Activated T-helper 1 cell treated with Interleukin-2 at 50 U/mL for 16 hours (primary cell): ENCODE measurements at places on chromosomes 13 and 19.

- DNase-seq = no peak
Observed at GRCh38 chr19:48634036-48634342, 3.2 kb downstream of the DBP start.

- no peak for DNase-seq
Observed at GRCh38 chr13:103157434-103158145, 91.4 kb upstream of the SLC10A2 start.

DNA sequence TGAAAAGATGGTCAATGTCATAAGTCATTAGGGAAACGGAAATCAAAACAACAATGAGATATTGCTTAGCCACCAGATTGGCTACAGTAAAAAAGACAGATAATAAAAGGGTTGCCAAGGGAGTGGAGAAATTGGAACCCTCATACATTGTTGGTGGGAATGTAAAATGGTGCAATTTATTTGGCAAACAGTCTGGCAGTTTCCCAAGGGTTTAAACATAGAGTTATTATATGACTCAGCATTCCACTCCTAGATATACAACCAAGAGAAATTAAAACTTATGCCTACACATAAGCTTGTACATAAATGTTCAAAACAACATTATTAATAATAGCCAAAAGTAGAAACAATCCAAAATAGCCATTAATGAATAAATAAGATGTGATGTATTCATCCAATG lies 9.9 kb upstream of the ZNF227 start:
- DNase-seq = no peak

DNA sequence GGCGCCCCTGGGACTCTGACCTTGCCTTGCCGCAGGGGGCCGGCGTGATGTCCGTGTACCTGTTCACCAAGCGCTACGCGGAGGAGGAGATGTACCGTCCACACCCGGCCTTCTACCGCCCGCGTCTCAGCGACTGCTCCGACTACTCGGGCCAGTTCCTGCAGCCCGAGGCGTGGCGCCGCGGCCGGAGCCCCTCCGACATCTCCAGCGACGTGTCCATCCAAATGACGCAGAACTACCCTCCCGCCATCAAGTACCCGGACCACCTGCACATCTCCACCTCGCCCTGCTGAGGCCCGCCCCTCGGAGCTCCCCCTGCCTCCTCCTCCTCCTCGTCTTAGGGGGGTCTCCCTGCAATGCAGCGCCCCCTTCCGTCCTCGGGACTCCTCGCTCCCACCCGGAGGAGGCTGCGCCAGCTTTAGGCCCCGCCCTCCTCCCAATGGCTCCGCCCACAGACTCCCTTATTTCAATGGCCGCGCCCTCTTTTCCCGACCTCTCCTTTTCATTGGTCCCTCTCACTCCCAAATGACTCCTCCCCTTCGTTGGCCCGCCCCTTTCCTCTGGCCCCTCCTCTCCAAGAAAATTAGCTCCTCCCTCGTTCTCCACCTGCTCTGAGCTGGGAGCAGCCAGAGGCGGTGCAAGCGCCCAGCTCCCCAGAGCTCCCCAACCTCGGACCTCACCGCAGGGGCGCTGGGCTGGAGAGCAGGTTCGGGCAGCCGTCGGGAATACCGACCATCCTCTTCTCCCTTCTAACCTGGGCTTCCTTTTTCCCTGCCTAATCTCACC lies 20.5 kb upstream of the CACNG8 start:
- no peak for DNase-seq

DNA sequence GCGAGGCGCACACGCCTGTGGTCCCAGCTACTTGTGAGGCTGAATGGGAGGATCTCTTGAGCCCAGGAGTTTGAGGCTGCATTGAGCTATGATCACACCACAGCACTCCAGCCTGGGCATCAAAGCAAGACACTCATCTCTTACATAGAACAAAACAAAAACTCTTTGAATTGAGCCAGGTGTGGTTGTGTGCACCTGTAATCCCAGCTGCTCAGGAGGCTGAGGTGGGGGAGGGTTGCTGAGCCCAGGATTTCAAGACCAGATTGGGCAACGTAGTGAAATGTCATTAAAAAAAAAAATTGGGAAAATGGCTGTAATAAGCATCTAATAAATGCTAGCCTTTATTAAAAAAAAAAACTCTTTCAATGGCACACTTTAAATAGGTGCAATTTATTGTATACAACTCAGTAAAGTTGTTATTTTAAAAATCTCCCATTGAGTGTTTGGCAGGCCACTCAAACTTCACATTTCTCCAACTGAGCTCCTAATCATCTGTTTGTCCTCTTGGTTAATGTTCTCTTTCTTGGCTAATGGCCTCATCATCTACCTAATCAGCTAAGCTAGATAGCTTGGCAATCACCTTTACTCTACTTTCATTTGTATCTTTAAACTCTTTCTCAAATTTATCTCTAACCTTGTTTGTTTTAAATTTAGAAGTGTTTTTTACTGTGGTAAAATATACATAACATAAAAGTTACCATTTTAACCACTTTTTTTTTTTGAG lies 28.1 kb upstream of the HMGB1 start:
- no peak for DNase-seq

DNA sequence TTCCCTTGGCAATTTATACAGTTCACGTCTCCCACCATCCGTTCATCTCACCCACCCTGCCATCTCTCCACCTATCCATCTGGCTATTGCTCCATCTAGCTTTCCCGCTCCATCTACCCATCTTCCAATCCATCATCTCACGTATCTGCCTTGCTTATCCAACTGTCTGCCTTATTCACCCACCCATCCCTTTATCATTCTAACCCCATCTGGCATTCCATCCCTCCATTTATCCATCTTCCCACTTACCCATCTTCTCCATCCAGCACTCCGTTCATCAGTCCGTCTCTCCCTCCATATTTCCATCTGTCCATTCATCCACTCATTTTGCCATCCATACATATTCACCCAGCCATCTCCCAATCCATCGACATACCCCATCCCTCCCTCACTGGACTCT lies 10.0 kb downstream of the RPS16 start:
- no peak for DNase-seq

- no peak for DNase-seq
Observed at GRCh38 chr13:41054212-41054877, 7.0 kb upstream of the WBP4 start.

DNA sequence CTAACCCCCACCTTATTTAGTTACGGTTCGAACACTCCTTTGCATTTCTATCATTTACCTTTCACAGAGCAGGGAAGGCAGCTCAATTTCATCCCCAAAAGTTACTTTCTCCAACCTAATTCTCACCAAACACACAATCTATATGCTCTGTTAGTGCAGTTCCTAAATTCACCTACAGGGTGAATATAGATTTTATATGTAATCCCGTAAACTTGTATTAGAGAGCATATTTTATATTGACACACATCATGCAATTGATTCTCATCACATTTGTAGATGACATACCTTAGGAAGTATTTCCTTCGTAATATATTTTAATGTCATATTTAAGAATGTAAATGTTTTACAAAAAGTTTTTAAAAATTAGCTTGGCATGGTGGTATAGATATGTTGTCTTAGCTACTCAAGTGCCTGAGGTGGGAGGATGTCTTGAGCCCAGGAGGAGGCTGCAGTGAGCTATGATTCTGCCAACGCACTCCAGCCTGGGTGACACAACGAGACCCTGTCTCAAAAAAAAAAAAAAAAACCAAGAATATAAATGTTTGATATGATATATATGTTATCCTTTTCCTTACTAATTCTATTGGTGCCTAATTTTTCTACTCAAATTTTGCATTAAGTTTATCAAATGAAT lies 57.3 kb upstream of the TNFRSF19 start:
- no peak for DNase-seq

- peak; percentile 32 for DNase-seq
Observed at GRCh38 chr13:20924758-20925394, 22.3 kb upstream of the XPO4 start.

- DNase-seq = no peak
Observed at GRCh38 chr13:33740134-33740538, 77.8 kb upstream of the RFC3 start.

DNA sequence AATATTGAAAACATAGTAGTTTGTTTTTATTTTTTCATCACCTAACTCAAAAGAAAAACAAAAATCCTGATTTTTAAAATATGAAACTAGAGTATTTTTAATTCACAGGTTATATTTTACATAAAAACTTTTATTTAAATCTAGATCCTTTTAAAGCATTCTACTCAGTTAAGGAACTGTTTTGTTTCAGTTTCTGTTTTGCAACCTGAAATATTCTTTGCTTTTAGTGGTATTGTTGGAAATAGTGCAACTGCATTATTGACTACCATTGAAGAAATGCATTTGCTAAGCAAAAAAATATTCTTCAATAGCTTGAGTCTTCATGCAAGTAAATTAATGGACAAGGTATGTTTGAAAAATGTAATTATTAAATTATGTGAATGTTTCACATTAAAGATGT lies 43.8 kb downstream of the COG6 start:
- no peak for DNase-seq

- no peak for DNase-seq
Observed at GRCh38 chr13:111065698-111066097, 49.4 kb upstream of the ARHGEF7 start.

- no peak for DNase-seq
Observed at GRCh38 chr13:31042481-31043165, 110.2 kb downstream of the TEX26 start.

- DNase-seq = no peak
Observed at GRCh38 chr19:54708781-54709180, 15.5 kb upstream of the KIR3DL3 start.

DNA sequence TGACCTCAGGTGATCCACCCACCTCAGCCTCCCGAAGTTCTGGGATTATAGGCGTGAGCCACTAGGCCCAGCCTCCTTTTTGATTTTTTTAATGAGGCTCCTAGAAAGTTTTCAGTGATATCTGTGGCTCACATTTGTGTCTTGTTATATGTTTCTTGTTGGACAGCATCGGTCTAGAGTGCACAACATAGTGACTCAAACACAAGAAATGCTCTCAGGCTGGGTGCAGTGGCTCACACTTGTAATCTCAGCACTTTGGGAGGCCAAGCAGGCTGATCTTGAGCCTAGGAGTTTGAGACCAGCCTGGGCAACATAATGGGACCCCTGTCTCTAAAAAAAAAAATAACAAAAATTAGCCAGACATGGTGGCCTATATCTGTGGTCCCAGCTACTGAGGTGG lies 8.2 kb downstream of the PHF11 start:
- DNase-seq = no peak

- DNase-seq = no peak
Observed at GRCh38 chr13:48946163-48946562, 29.5 kb upstream of the FNDC3A start.

DNA sequence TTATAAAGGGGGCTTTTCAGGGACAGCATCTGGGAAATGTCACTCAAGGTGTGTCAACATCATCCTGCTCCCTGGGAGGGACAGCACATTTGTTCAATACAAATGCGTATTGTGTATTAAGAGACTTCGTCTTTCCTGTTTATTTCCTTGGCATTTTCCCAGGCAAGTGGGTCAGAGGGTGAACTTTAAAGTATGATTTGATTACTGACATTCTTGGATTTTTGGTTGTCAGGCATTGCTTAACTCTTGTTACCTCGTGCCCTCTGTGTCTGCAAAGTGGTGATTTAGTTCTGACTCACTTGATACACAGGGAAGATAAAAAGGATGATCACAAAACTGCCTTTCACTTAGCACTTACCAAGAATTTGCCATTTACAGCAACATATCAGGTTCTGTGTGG lies 292.7 kb downstream of the SUCLA2 start:
- no peak for DNase-seq

- no peak for DNase-seq
Observed at GRCh38 chr13:95258619-95259194, 42.5 kb downstream of the ABCC4 start.

- no peak for DNase-seq
Observed at GRCh38 chr19:6718111-6718740, 2.2 kb downstream of the C3 start.

GRCh38 chr13:57633950-57634838 lies 2.6 kb downstream of the PCDH17 start:
- no peak for DNase-seq

DNA sequence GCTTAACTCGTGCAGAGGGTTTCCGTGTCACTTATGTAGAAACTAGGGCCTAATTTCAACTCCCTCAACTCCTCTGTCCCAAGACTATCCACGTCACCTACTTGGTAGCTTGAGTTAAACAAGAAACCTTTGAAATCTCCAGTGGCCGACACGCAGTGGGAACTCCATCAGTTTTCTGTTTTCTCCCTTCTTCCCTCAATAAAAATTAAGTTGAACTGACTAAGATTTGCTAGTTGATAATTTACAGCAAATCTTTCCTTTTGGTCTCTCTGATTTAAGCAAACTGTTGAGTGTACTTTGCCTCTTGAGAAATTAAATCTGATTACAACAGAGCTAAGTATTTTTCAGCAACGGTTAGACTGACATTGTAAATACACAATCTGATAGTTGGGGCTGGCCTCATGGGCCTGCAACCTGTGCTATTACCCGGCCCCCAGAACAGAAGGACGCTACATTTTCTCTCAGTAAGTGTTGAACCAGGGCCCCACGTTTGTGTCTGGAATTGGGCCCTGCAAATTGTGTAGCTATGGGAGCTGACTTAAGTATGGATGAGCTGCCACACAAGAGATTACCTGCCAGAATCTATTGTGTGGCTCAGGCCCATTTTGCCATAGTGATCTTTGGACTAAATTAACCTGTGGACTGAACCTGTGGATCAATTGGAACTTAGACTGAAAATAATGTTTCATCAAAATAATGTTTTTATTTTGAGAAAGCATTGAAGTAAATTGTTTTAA lies 708 bp upstream of the ESD start:
- DNase-seq = no peak

GRCh38 chr13:91017669-91018053 lies 329.8 kb upstream of the MIR17HG start:
- no peak for DNase-seq

DNA sequence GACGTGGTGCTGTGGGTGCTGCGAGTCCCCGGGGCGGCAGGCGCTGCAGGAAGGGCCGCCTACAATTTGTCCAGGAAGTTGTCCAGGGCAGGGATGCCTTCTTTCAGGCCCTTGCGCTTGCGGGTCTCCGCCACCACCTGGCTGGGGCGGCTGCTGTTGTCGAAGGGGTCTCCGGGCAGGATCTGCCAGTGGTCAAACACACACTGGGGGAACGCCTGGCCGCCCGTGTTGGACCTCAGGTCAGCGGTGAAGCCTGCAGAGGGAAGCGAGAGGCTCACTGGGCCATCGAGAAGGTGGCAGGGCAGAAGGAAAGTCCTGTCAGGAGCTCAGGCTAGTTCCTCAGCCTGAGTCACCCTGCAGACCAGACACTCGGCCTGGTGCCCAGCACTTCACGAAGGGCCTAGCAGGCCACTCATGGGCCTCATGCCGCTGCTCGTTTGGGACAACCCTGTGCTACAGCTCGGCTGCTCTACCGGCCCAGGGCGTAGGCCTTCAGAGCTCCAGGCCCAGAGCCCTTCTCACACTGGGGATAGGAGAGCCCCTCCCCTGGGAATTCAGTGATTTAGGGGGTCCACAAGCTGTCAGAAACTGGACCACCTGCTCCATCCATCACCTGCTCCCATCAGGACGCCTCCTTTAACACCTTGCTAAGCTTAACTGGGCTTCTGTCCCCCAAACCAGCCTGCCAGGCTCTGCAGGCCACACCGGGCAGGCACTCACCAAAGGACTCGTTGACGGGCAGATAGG lies 5.8 kb upstream of the DAPK3 start:
- no peak for DNase-seq
